ENCODE measurements at places on chromosomes 16 and 17. TPM values are rescaled to one million over a fixed set of nuclear protein-coding genes. Genes with fewer than 3 reads are reported as not detected.

VTN gene
- 0.51 TPM for total RNA-seq

SLC47A1 gene
- 28.5 TPM for total RNA-seq

IL17C gene
- total RNA-seq, result not detected

TMIGD1 gene
- total RNA-seq, result not detected

NPIPA5 gene
- total RNA-seq, result 4.4 TPM

ABI3 gene
- total RNA-seq, result 5.9 TPM

CHD9NB gene
- not detected for total RNA-seq

CES5A gene
- not detected for total RNA-seq

TM4SF5 gene
- total RNA-seq, result not detected

KRTAP2-1 gene
- total RNA-seq, result not detected

DPEP3 gene
- total RNA-seq, result not detected

PRSS27 gene
- 1.3 TPM for total RNA-seq

GOSR1 gene
- 9.4 TPM for total RNA-seq

GRCh38 chr17:78828470-78829185, 12.0 kb downstream of the USP36 start:
- no peak for DNase-seq

GRCh38 chr17:64399071-64399766, 8.6 kb upstream of the PECAM1 start:
- no peak for DNase-seq

- no peak for DNase-seq
Observed at GRCh38 chr17:50055055-50055425, 870 bp upstream of the ITGA3 start.

GRCh38 chr17:79988185-79988971, 47.3 kb downstream of the TBC1D16 start:
- peak; percentile 64 for DNase-seq

GRCh38 chr17:43907998-43908721, 824 bp upstream of the MPP2 start:
- peak; percentile 80 for DNase-seq

- DNase-seq, result no peak
Observed at GRCh38 chr17:19242926-19243325, 5.8 kb downstream of the EPN2 start.

DNA sequence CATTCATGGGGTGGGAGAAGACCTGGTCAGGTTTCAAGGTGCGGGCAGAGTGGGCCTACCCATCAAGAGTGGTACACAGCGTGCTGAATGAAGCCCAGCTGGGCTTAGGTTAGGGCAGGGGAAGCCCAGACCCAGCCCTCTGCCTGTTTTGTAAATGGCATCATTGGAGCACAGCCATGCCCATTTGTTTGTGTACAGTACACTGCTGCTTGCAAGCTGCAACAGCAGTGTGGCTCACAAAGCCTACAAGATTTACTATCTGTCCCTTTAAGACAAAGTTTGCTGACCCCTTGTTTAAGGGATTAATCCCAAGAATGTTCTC, 230.1 kb upstream of the TNRC6C start:
- DNase-seq, result no peak

DNA sequence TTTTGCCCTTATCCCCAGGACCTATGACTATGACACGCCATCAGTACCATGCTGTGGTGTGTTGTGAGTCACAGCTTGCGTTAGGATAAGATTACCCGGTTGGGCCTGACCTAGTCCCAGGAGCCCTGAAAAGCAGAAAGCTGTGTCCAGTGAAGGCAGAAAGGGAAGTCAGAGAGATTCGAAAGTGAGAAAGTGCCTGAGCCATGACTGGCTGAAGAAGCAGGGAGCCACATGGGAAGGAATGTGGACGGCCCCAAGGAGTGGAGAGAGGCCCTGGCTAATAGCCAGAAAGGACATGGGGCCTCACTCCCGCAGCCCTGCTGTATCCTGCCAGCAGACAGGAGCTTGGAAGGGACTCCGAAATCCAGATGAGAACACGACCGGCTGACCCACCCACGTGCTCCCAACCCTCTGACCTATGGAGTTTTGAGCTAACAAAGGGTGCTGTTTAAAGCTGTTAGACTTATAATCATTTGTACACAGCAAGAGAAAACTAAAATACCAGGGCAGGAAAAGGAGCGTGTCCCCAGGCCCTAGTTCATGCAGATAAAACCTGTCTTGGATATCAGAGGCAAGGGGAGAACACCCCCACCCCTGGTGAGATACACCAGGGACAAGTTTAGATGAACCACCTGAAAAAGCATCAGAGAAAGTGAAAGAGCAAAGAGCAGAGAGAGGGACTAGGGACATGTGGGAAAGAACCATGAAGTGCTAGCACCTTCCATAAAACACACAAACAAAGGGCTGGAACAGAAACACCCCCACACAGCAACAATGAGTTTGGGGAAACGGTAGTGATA, 115.3 kb downstream of the SLC39A11 start:
- peak; percentile 23 for DNase-seq

GRCh38 chr16:18852647-18853046, 51.3 kb upstream of the ARL6IP1 start:
- DNase-seq, result no peak

DNA sequence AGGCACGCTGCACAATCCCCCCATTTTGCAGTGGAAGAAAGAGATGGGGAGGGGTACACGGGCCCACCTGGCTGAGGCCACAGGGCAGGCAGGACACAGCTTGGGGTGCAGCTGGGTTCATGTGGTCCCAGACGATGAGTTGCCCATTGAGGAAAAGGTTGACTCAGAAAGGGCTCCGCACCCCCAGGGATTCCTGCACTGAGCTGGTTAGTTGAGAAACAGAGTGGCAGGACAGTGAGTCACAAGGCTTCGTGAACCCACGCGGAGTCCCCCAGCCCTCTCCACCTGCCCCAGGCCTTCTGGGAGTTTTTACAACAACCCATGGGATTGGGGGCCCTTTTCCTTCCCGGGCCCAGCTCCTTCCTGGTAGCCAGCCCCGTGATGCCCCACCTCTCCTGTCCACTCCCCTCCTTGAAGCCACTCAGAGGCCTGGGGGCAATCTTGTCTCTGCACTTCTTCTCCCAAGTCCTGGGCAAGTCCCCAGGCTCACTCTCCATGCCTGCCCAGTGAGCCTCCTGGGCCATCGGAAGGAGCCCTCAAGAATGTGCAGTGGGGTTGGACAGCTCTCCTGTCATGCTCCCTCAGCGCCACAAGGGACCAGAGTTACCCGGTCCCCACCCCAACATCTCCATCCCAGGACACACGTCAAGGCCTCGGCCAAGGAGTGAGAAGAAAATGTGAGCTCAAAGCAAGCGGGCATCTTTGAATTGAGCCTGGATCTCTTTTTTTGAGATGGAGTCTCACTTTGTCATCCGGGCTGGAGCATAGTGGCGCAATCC, 251.2 kb downstream of the PARN start:
- no peak for DNase-seq

GRCh38 chr16:55478827-55479429, at the start of gene MMP2:
MMP2 (plus strand) TSS chr16:55479198; CDS start chr16:55479480, 282 bp downstream.
- peak; percentile 86 for DNase-seq

- DNase-seq, result no peak
Observed at GRCh38 chr16:84724606-84725309, 25.0 kb downstream of the USP10 start.

DNA sequence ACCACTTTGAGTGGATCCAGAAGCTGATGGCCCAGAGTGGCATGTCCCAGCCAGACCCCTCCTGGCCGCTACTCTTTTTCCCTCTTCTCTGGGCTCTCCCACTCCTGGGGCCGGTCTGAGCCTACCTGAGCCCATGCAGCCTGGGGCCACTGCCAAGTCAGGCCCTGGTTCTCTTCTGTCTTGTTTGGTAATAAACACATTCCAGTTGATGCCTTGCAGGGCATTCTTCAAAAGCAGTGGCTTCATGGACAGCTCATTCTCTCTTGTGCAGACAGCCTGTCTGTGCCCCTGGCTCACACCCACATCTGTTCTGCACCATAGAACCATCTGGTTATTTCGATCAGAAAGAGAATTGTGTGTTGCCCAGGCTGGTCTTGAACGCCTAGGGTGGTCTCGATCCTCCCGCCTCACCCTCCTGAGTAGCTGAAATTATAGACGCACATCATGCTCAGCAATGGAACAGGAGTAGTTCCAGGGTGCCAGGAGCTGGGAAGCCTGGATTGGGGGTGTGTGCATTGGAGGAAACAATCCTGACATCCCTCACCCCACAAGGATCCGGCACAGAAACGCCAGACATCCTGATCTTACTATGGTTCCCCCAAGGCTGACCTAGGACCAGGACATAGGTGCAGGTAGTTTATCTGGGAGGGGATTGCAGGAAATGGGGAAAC, 4.6 kb downstream of the PRSS21 start:
- peak; percentile 1 for DNase-seq

DNA sequence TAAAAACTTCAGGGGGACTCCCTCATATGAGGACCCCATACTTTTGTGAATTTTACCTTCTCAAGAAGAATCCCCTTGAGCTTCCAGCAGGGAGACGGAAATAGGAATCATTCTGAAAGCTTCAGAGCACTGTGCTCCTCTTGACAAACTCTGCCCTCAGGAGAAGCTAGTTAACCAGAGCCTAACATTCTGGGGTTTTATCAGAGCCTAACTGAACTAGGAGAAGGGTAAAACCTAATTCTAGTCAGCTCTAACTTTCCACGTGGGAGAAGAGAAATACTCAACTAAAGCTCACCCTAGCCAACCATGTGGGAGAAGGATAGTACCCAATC, 13.3 kb upstream of the SLC5A10 start:
- no peak for DNase-seq

- no peak for DNase-seq
Observed at GRCh38 chr17:59381716-59382570, 50.5 kb downstream of the YPEL2 start.

- DNase-seq, result no peak
Observed at GRCh38 chr17:80108036-80108971, 6.9 kb downstream of the GAA start.

GRCh38 chr17:73028299-73028755, 64.2 kb downstream of the SLC39A11 start:
- no peak for DNase-seq

DNA sequence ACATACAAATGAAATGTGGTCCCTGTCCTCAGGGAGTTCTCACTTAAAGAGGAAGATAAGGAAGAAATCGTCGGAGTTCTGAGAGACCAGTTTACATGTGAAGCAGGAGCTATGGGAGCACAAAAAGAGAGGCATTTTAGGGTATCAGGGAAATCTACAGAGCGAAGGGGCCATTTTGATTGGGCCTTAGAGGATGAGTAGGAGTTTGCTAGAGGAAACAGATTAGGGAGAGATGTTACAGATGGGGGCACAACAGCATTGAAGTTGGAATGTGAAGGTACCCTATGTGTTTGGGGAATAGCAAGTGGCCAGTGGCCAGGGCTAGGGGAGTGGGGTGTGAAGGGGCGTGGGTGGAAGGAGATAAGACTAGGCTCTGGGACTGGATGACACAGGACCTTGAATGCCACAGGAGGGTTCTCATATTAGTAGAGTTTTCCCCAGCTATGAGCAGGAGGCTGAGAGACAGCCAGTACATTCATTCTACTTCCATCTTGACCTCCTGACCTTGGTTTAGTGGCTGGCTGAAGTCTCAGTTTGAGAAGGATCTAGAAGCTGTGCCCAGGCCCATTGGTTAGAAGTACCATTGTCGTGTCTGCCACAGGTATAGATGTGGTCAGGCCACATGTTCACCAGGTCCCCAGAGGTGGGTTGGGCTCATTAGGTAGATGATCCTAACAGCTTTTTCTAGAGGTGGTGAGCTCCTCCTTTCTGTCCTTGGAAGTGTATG, 34.8 kb downstream of the CPNE2 start:
- no peak for DNase-seq

GRCh38 chr16:28277537-28278388, 14.6 kb upstream of the SBK1 start:
- peak; percentile 80 for DNase-seq

DNA sequence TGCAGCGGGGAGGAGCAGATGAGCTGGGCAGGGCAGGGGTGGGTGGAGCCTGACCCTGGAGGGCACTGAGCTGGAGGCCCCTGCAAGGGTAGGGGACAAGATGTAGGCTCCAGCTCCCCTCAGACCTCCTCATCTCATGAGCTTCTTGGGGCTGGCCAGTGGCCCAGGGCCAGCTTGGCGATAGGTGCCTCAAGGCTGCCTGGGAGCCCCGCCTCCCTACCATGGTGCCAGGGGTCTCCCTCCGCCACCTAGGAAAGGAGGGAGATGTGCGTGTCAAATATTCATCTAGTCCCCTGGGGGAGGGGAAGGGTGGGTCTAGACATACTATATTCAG, 3.9 kb downstream of the HIRIP3 start:
- DNase-seq, result no peak

DNA sequence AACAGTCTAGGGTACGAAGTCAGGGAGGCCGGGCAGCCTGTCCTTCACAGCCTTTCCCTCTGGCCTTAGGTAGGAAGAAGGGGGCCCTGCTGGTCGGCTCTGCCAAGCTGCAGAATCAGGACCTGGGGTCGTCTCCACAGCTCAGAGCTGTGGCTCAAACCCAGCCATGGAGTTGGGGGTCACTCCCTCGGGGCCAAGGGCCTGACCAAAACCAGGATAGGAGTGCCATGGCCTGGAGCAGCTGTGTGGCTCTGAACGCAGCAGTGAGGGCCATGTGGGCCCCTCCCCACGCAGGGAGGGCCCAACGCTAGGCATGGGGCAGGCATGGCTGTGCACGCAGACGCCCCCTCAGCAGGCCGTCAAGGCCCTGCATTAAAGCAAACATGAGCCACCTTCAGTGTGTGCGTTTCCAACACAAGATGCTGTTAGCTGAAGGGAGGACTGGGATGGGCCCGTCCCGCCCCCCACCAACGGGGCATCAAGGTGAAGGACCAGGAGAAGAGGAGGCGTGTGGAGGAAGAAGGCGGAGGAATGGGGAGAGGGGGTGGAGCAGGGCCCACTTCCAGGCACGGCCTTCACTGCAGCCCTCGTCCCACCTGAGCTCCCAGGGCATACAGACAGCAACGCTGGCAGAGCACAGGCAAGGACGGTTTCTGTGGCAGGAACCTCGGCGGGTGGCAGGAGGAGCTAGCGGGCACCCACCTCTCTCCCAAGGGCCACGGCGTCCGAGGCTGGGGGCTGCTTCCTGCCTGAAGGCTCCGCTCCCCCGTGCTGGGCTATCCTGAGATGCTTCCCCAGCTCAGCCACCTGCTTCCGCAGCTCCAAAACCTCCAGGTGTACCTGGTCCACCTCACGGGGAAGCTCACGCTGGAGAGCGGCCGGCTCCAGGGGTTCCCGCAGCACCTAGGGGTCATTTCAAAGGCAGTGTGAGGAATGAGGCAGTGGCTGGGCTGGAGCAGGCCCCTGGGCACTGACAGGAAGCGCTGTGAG, 55.3 kb downstream of the CCDC57 start:
- no peak for DNase-seq

DNA sequence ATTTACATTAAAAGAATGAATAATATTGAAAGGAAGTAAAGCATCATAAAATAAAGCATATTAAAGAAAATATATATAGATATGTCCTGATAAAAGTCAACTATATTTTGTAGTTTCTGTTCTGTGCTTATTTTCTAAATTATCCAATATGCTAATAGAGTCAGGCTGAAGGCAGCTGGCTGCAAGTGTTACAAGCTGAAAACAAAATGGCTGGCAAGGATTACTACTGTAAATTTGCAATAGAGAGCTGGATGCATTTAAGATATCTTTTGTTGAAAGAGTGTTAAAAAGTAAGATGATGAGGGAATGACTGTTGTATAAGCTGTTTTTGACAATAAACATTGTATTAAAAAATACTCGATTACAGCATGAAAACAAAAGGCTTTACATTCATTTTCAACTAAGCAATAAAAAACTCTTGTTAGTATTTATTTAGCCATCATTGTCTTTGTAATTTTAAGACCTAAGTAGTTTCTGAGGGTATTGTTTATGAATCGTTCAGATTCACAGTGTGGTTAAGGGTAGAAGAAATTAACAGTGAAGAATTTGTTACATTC, 76.3 kb downstream of the TANC2 start:
- no peak for DNase-seq

All from uterus (tissue), 4 donors.